T-cell (primary cell): ENCODE measurements at places on chromosomes 1 and 21.

DNA sequence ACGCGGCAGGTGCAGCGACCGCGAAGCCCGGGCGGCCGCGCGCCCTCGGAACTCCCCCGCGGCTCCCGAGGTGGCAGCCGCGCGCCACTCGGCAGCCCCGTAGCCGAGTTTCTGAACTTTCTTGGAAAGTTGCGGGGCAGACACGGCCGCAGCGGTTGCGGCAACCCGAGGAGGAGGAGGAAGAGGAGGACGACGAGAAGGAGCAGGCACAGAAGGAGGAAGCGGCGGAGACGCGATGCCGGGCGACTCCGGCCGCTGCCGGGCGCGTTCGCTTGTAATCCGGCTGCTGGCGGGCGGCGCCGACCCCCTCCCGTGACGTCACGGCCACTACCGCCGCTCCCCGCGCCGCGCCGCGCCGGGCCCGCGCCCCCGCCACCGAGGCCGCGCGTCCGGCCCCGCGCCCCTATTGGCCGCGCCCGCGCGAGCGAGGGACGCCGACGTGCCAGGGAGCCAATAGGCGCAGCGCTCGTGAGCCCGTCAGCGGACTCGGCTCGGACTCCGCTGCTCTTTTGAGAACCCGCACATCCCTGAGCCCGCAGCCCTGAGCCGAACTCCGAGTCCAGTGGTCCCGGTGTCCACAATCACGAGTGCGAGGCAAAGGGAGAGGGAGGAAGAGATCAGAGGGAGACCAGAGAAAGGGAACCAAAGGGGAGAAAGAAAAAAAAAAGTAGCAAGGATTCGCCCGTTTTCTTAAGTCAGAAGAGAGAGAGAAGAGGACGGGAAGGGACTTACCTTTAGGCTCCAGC lies 736 bp upstream of the BARHL2 start:
- no peak for DNase-seq

DNA sequence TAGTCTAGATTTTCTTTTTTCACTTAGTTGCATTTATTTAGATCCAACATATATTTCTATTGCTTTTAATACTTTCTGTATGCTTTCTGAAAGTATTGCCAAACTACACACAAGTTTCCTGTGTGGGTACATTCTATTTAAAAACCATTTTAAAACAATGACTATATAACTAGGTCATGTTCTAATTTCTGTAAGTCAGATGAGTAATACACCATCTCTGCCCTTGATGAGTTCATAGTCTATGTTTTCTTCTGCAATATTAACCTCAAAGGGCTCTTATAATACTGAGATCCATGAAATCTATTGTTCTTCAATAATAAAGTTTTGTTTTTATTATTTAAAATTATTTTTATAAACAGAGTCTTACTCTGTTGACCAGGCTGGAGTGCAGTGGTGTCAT lies 68.3 kb downstream of the RNASEL start:
- no peak for DNase-seq

GRCh38 chr1:53122201-53122885 lies 20.1 kb downstream of the SLC1A7 start:
- no peak for DNase-seq

- DNase-seq: no peak
Observed at GRCh38 chr1:110576441-110576840, 29.7 kb downstream of the KCNA2 start.

DNA sequence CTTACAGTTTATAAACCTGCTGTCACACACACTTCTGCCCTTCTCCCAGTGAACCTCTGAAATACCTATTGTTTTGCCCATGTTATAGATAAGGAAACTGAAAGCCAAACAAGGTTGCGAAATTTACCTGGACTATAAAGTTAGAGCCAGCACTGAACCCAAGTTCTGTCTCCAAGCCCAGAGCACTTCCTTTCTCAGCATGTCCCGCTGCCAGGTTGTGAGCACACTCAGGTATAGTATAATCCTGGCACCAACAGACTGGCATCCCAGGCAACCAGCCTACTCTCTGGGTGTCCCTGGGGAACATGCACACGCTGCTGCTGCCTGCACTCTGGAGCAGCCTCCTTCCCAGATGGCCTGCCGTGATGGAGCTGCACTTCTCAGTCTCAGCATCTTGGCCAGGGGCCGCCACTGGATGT lies 45.1 kb downstream of the PGBD5 start:
- no peak for DNase-seq

- peak; percentile 21 for DNase-seq
Observed at GRCh38 chr1:225919906-225920305, 4.1 kb downstream of the PYCR2 start.

GRCh38 chr21:39373634-39374033 lies 24.7 kb upstream of the HMGN1 start:
- no peak for DNase-seq

DNA sequence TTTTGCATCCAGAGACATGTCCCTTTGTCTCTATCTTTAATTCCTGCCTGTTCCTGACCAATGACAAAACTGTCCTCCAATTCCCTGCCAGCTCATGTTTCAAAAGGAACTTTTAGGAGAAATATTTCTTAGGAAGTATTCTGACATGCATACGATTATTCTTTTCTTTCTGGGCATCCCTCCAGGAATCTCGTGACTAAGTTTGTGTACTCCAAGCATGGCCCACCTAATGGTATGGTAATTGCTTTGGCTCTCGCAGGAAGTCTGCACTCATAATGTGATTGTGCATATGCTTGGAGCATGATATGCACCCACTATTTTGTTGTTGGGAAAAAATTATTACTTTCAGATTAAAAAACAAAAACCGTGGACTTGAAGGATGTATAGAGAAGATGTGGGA lies 256.4 kb downstream of the PRDM2 start:
- DNase-seq: no peak

DNA sequence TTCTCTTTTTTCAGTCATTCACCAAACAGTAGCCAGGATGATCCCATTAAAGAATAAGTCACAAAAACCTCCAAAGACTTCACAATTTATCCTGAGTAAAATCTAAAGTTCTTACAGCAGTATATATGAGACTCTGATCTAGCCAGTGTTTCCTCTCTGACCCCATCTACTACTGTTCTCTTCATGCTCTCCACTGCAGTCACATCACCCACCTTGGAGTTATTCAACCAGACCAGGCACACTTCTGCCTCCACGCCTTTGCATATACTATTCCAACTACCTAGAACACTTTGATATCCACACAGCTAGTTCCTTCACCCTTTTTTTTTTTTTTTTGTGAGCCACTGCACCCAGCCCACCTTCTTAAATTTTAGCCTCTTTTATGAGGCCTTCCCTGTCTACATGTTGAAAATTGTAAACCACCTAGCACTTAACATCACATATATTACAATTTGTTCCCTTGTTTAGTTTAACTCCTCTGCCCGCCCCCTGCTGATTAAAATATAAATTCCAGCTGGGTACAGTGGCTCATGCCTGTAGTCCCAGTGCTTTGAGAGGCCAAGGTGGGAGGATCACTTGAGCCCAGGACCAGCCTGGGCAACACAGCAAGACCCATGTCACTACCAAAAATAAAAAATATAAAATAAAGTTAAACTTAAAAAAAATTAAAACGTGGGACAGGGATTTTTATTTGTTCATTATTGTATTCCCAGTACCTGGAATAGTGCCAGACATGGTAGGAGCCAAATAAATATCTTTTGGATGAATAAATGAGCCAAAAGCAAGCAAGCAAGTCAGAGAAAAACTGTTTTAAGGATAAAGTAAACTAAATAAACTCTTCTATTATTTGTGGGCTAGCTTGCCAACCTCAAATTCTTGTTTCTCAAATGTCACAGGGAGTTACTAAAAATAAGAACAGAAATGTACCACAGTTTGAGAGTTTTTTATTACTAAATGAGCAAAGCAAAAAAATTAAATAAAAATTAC lies 35.2 kb upstream of the MUTYH start:
- DNase-seq: no peak
